Left hindlimb (tissue), 1 donor: ENCODE measurements at places on chromosomes 2 and 18.

DNA sequence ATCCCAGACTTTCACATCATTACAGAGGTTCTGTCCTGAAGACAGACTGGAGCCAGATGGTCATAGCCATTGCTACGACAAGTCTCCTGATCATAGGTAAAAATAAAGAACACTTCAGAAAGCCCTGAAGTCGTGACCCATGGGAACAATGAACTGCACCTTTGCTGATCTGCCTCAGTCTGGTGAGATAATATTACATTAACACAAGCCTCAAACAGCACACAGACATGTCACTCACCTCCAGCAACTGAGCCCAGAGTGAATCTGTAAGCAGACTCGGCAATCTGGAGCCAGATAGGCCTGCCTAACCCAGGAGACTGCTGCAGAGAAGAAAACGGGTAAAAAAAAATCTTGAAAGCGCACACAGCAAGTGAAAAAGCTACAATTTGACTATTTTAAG, 79.2 kb downstream of the SLC25A12 start:
- DNase-seq, result no peak

- no peak for DNase-seq
These were observed 265.1 kb downstream of the SOCS6 start for GRCh38 chr18:70553936-70554260.

DNA sequence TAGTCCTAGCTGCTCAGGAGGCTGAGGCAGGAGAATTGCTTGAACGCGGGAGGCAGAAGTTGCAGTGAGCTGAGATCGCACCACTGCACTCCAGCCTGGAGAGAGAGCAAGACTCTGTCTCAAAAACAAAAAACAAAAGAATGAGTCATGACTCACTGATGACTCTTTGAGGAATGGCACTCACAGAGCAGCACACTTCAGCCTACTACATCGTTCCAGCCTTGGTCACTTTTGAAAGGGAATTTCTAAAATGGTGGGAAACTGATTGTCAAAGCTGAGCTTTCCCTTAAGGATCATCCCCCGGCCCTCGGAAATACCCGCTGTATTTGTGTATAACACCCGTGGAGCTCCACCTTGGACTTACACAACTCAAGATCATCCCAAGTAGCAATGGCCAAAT, 217.3 kb upstream of the HS6ST1 start:
- DNase-seq, result no peak

- DNase-seq, result no peak
These were observed 31.3 kb downstream of the KIAA2012 start for GRCh38 chr2:202104286-202104870.

DNA sequence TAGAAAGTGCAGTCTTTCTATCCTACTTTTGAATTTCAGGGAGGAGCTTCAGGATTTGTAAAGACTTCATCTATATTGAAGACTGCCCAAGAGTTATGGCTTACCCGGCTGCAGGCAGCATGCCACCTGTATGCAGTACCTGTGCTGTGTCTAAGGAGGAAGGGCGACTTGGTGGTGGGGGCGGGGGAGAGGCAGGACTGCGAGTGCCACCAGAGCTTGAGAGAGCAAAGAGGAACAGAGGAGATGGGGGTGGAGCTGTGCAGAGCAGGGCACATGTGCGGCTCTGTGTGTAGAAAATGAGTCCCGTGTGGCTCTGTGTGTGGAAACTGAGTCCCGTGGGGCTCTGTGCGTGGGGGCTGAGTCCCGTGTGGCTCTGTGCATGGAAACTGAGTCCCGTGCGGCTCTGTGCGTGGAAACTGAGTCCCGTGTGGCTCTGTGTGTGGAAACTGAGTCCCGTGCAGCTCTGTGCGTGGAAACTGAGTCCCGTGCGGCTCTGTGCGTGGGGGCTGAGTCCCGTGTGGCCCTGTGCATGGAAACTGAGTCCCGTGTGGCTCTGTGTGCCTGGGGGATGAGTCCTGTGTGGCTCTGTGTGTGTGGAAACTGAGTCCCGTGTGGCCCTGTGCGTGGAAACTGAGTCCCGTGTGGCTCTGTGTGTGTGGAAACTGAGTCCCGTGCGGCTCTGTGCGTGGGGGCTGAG, 43.2 kb downstream of the LDLRAD4 start:
- DNase-seq, result peak; percentile 31

- no peak for DNase-seq
These were observed 83.4 kb upstream of the RGPD5 start for GRCh38 chr2:109710505-109711229.

GRCh38 chr2:177693658-177694339, 301.2 kb downstream of the AGPS start:
- DNase-seq, result no peak

DNA sequence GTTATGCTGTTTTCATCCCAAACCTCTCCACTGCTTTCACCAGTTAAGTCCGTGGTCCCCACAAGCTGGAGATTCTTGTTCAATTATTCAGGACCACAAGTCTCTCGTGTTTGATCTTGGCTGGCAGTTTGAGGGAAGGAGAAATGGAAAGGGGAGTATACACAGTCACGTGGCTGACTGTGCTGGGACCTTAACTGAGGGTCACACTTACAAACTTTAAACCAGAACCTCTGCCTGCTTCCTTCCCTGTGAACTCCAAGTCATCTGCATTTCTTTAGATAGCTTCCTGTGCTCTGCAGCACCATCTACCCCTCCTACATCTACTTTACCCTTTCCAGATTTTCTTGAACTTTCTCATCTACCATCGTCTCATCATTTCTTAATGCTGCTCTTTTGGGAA, 91.7 kb downstream of the ARHGEF4 start:
- DNase-seq, result no peak

DNA sequence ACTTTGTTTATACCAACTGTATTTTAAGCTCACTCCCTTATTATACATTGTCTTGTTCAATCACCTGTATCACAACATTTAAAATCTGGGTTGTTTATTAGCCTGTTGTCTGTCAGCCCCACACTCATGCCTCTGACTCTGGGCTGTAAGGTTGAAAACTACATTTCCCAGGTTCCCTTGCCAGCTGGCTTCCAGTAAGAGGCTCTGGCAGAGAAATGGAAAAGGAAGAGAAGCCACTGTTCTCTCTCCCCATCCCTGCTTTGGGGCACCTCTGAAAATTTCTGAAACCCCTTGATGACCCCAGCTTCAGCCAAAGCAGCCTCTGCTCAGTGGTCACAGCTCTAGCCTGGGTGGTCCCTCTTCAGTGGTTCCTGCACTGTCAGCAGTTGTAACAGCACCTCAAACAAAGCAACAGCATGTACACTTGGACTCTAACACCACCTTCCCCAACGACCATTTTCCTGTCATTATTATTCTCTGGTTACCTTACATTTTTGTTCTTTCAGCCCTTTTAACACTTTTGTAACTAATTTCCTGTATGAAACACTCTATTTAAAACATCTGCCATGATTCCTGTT, 108.9 kb upstream of the LGALSL start:
- DNase-seq, result no peak

DNA sequence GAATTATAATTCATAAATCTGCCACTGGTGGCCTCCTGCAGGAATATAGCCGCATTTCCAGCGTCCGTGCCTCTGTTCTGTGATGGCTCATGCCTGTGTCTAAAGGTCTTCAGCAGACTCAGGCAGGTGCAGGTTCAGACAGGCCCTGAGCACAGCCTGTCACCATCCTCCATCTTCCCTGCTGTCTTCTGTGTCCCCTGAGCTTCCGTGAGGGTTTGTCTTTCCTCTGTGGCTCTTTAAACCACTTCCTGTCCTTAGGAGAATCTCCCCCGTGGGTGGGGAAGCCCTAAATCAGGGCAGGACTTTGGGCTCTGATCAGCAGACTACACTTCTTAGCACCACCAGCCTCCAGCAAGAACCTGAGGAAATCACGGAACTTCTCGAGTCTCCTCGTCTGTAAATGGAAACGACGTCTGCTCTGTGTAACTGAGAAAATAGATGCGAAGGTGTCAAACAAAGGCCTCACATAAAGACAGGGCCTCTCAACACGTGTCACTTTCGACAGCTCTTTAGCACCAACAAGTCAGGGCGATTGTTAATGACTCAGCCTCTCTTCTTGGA, 24.1 kb upstream of the NFATC1 start:
- no peak for DNase-seq

- no peak for DNase-seq
These were observed 11.1 kb downstream of the NR4A2 start for GRCh38 chr2:156321243-156321904.

GRCh38 chr2:238158509-238159070, at the start of gene ERFE:
ERFE (plus strand) TSS chr2:238158970; CDS start chr2:238159008, 38 bp downstream.
- DNase-seq, result no peak

DNA sequence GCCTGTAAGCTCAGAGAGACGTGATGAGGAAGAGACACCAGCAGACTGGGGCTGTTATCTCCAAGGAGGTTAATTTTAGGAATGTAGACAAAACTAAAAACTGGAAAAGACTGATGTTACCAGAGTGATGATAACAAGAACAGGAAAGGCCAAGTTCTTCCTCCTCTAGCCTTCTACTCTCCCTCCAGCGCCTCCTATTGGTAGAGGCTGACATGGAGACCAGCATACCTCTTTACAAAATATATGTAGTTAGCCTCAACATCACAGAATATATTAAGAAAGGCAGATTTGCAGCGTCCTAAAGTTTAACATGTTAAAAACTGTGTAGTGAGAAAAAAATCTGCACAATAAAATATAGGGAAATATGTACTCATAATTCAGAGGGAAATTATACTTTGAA, 66.0 kb downstream of the TCF4 start:
- DNase-seq, result no peak

DNA sequence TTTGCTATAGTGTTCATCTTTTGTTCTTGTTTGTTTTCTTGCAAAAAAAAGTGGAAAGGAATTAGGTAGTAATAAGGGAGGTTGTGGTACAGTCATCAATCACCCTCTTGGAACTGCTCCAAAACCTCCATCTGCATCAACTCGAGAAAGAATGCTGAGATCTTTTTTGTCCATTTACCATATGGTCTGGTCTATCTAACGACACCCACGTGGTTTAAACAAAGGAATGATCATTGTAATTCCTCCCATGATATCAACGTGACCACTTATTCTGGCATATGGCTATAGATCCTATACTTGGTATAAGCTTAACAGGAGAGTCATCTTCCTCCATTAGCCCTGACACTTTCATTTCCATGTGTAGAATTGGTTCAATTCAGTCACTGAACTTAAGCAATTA, 1025.3 kb upstream of the NXPH2 start:
- no peak for DNase-seq

DNA sequence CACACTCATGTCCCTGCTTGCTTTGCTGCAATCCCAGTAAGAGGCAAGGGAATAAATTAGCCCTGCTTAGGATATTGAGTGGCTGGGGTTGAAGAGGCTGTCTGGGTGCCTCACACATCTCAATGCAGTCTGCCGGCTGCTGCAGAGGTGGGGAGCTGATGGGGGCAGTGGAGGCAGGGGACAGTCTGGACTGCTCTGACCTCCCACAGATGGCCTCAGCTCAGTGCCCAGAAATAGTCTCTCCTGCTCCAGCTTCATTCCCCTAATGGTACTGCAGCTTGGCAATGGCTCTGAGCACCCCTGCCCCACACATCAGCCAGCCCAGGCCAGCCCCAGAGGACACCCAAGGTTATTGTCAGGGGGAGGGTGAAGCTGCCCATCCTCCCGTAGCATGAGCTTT, 21.5 kb upstream of the TNS1 start:
- peak; percentile 12 for DNase-seq

- no peak for DNase-seq
These were observed 1.2 kb downstream of the GPD2 start for GRCh38 chr2:156437272-156437930.

DNA sequence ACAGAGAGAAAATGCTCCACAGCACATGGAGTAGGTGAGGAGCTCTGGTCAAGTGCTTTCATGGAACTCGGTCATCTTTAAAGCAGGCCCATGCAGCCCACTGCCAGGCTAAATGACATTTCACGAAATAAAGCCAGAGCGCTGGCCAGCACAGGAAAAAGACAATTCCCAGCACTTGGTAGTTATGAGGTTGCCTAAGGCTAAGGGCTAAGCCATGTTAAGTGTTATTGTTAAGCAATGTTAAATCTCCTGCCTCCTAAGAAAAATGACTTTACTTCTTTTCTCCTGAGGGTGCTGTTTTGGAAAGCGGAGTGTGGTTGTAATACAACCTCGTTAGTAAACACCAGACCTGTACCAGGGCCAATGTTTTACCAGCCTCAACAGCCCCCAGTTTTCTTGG, 125.9 kb upstream of the NRP2 start:
- DNase-seq, result no peak

DNA sequence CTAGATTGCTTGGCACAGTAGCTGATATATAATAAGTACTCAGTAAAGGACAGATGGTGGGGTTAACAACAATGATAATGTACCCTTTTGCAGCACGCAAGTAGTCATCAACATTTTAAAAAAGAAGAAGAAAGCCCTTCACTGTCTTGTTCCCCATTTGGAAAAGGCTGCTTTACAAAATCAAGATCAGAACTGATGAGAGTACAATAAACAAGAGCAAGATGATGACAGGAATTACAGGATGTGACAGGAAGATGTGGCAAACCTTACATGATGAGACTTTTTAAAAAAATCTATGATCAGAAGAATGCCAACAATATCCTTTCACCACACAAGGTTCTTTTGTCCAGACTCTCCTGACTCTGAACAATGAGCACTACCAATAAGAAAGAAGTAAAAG, 9.1 kb downstream of the TYW5 start:
- DNase-seq, result no peak

DNA sequence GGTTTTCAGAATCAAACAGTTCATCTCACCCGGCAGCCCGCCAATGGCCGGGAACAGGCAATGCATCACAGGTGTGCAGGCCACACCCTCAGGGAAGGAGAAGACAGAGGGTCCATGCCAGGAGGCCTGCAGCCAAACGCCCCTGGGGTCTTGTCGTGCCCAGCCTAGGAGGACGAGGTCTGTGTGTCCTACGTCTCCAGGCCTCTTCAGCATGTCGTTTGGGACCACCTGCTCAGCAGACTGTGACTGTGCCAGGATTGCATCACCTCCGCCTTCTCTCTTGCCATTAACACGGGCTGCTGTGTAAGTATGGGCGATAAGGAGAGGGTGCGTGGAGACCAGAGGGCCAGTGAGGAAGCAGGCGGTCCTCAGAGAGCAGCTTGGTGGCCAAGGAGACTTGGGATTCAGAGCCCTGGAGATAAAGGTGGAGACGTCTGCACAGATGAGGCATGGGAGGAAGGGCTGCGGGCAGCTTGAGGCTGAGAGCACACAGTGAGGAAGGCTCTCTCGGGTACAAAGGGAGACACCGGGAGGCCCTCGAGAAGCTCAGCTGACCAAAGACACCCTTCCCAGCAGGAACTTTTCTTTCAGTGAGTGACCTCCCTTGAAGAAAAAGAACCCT, 37.4 kb upstream of the KLHL29 start:
- DNase-seq, result no peak

DNA sequence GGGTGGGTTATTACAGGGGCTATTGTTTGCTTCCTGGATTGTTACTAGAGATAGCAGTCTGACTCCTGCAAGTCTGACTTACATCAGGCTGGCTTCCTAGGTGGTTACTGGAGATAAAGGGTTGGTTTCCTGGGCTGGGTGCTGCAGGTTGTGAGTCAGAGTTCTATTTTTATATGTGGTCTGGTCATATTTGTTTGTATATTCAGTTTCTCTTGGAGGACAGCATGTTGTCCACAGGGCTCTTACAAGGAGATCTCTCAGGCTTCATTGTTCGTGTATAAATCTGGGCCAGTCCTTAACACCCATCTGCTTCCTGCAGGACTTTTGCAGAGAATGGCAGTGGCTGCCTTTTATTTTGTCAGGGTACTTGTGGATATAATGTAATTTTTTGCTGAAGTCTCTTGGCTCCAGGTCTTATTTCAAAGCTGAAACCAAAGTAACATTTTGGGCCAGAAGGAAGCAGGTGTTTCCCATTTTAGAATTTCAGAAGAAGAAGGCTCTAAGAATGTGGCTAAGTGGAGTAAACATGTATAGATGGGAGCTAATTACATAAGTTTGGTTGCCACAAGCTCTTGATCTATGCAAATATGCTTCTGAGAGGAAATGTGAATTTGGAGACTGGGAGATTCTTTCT, 65.9 kb upstream of the SLC16A14 start:
- DNase-seq, result no peak
